RPMI7951 (cell line): ENCODE measurements at places on chromosomes 1 and 21. TPM values are rescaled to one million over a fixed set of nuclear protein-coding genes. Genes with fewer than 3 reads are reported as not detected.

Gene GJC2
- 0.39 and 0.48 TPM in 2 replicates for total RNA-seq

GRCh38 chr1:93615582-93616150, 66.0 kb downstream of the BCAR3 start:
- DNase-seq = peak; percentile 82

GRCh38 chr1:167529829-167530474, 11.6 kb upstream of the CD247 start:
- DNase-seq = peak; percentile 85

Gene FAAH
- not detected in 2 replicates for total RNA-seq

DNA sequence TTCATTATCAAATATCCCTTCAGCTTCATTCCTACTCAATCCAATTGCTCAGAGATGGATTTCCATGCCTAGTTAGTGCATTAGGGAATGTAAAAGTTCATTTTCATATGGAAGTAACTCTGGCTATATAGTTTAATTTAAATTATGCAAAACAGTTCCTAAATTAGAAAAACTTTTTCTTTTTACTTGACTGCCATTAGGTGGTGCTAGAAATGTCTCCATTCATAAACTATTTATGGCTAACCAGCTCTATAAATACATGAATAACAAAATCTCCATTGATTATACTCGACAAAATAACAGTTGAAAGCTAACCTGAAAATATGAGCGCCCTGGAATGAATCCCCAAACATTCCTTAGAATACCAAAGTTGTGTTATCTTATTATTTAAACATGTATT, 311.4 kb downstream of the USH2A start:
- no peak for DNase-seq

- no peak for DNase-seq
Measured at GRCh38 chr1:66401244-66401643, 132.7 kb upstream of the SGIP1 start.

Gene DEPDC1
- total RNA-seq = 82.5 and 117 TPM in 2 replicates

Gene WNT2B
- under 0.01 TPM in 1 of 2 replicates, not detected in the other for total RNA-seq

- no peak for DNase-seq
Measured at GRCh38 chr21:43911935-43912487, 47.0 kb downstream of the AGPAT3 start.

GRCh38 chr21:15653710-15654109, 76.1 kb upstream of the USP25 start:
- no peak for DNase-seq

DNA sequence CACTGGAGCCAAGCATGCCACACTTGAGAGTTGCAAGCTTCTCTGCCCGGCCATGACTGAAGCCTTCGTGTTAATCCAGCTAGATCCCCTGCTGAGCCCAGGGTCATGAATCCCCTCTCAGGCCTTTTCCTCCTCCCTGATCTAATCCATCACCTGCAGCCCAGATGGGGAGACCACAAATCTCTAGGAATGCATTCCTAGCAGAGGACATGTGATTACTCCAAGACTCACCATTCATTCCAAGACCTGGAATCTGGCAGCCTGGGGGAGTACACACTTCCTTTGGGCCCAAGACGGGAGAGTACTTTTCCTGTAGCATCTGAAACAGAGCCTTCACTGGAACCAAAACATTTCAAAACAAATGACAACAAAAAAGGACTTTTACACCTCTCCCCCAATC, 269.3 kb upstream of the NFIA start:
- no peak for DNase-seq

- DNase-seq = no peak
Measured at GRCh38 chr21:26288026-26288425, 117.5 kb upstream of the APP start.

GRCh38 chr1:150981177-150981804, 801 bp upstream of the ANXA9 start:
- DNase-seq = no peak

Gene DMBX1
- not detected in 2 replicates for total RNA-seq

DNA sequence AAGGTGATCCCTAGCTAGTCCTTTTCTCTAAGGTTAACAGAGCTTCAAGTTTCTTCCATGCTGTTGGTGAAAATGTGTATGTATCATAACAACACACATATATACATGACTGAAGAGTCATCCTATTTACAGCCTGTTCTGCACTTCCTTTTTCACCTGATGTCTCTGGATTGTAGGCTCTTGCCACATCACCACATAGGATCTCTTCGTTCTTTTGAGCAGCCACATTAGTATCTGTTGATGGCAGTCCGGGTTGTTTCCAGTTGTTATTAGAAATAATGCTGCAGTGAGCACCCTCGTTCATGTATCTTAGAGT, 19.7 kb downstream of the MRPL37 start:
- no peak for DNase-seq
